ENCODE measurements at places on chromosomes 2 and 18.

DNA sequence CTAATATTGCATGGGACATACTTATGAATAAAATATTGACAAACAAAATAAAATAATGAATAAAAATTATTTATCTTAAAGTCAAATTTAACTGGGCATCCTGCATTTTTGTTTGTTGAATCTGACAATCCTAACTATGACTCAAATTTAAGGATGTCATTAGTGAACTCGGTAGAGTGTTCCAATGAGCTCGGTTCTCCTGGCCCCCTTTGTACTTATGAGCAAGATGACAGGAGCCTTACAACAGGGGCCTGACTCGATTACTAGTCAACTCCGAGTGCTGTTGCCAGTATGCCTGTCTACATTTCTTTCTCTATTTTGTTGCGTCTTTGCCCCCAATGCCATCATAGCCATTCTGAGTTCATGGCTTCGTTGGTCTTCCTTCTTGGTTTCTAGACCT, 40.3 kb downstream of the HRH4 start:
- no peak for DNase-seq

- no peak for DNase-seq
These were observed 82.2 kb upstream of the GPC1 start for GRCh38 chr2:240353086-240353798.

DNA sequence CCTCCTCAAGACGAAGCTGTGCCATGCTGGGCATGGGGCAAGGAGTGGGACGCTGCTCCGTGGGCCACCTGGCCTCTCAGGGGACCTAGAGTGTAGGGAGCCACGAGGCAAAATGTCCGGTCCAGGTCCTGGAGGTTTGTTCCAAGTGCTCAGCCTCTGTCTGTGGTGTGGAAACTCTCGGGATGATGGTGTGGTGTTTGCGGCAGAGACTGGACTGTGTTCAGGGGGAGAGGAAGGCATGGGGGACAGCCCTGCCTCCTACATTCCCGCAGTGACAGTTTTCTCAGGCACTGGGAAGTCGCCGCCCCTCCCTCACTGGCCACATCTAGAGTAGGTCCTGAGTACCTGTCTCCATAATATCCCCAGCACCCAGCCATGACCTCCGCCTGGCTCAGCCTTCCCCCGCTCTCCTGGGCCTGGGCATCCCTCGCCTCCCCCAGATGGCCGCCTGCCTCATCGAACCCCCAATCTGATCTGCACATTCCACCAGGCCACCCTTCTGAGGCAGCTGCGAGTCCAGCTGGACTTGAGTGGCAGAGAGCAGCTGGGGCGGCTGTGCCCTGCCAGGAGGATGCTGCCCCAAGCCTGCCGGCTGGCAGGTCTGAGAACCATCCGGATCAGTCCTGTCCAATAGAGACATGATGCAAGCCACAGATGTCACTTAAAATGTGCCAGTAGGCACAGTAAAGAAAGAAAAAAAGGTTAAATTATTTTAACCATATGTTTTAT, 6.2 kb downstream of the KCNIP3 start:
- DNase-seq, result no peak

- no peak for DNase-seq
These were observed 9.4 kb downstream of the DYSF start for GRCh38 chr2:71462641-71463341.

GRCh38 chr18:47632970-47633635, 297.4 kb downstream of the SMAD2 start:
- no peak for DNase-seq

GRCh38 chr2:50763776-50764175, 268.2 kb downstream of the NRXN1 start:
- no peak for DNase-seq

DNA sequence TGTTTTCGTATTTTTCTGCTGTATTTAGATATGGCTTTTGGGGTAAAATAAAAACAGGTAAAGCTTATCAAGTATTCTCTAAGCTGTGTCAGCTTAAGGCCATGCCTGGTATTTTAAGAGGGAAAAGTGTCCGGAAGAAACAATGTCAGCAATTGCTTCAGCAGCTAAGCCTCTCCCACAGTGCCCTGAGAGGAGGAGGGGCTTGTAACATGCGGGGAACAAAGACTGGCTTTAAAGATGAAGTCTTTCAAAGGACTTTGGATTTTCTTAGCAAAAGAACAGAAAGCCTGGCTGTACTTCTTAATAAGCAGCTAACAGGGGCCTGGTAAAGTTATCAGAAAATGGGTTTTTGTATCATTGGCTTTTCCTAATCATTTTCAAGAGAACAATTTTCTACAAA, 102.8 kb downstream of the PXDN start:
- no peak for DNase-seq

DNA sequence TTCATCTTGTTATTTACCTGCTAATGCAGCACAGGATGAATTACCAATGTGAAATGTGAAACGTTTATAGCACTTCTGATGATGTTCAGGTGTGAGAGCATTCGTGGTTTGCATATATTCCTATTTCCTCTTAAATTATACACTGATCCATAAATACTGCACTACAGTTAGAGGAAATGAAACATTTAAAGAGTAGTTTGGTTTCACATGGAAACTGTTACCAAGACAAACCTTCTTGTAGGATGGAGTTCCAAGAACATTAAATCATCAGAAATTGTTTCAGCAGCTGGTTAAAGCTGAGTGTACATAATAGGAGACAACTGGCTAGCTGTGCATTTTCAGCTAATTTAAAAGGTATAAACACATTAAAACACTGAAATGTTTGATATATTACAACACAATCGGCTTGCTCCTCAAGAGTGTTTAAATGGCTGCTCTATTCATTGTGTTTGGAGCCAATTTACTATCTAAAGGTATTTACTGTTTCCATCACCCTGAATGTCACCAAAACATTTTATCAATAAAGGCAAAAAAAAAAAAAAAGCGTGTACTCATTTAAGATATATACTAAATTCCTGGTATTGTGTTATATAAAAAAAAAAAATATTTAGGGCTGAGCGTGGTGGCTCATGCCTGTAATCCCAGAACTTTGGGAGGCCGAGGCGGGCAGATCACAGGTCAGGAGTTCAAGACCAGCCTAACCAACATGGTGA, 100.6 kb downstream of the DYM start:
- DNase-seq, result no peak

DNA sequence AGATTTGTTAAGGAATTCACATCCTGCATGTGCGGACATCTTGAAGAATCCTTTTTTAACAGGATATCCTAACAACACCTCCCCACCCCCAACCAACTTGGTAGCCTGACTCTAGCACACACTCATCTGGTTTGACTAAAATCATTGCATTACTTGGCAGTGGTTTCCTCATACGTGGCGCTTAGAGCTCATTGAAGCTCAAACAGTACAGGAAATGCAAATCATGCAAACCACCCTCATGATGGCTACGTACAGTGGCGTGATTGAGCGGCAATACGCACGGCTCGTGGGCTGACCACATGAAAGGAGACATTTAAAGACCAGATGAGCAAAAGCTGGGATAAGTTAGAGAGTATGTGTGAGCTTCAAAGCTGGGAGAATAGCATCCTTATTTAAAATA, 336.2 kb downstream of the ZEB2 start:
- DNase-seq, result no peak

- DNase-seq, result no peak
These were observed 84.4 kb upstream of the CD28 start for GRCh38 chr2:203621981-203622515.

DNA sequence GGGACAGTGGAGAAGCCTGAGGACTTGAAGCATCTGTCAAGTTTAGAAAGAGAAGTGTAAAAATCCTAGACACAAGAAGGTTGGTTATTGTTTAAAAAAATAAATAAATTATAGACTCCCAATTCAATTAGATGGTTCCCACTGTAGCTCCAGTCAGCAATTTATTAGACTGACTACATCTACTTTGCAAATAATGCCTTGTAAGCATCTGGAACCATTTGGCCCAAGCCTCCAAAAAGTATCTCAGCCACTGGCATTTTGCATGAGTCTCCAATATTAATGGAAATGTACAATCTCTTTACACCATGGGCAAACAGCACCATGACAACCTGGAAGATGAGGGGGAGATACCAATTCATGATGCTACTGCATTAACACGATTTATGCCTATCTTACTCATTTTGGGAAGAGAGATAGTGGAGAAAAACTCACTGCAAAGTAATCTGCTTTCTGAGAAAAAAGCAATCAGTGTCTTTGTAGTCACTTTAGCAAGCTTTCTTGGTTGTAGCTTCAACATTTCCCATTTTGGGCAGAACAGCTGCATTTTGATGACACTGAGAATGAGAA, 2.8 kb downstream of the NYAP2 start:
- no peak for DNase-seq

GRCh38 chr2:1741851-1742250, 2.5 kb downstream of the PXDN start:
- no peak for DNase-seq

DNA sequence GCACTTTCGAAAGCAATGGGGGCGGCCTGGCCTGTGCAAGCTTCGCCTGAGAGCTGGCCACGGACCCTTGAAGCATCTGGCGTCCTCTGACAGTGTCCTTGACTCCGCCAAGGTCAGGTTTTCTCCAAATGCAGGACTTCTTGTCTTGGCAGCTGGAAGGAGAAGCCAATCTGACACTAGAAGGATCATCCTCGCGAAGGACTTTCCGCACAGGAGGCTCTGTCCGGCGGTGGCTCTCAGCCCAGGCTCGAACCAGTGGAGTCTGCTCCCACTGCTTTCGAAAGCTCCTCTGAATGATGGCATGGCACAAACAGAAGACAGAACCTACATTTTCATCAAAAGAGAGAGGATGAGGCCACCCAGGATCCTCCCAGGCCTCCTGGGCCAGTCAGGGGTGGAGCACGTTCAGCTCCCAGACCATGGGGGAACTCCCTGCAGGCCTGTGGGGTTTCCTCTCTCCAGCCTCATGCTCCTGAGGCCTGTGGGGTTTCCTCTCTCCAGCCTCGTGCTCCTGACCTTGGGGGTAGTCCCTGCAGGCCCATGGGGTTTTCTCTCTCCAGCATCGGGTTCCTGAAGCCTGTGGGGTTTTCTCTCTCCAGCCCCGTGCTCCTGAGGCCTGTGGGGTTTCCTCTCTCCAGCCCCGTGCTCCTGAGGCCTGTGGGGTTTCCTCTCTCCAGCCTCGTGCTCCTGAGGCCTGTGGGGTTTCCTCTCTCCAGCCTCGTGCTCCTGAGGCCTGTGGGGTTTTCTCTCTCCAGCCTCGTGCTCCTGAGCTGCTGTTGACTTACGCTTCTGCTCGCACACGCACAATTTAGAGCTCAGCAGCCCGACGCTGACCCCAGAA, 396.5 kb upstream of the SALL3 start:
- DNase-seq, result no peak

DNA sequence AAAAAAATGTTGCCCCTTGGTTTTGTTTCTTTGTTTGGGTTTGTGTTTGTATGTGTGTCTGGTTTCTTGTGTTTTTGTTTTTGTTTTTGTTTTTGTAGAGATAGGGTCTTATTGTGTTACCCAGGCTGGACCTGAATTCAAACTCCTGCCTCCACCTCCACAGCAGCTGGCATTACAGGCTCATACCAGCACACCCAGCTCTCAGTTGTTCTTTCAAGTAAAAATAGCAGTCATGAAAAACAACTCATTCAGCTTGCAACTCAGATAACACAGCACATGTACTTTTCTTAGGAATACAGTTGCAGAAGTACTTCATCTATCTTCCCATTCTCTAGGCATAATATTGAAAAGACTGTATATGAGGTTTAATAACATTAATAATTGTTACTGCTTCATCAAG, 37.0 kb downstream of the ZC3H8 start:
- no peak for DNase-seq

DNA sequence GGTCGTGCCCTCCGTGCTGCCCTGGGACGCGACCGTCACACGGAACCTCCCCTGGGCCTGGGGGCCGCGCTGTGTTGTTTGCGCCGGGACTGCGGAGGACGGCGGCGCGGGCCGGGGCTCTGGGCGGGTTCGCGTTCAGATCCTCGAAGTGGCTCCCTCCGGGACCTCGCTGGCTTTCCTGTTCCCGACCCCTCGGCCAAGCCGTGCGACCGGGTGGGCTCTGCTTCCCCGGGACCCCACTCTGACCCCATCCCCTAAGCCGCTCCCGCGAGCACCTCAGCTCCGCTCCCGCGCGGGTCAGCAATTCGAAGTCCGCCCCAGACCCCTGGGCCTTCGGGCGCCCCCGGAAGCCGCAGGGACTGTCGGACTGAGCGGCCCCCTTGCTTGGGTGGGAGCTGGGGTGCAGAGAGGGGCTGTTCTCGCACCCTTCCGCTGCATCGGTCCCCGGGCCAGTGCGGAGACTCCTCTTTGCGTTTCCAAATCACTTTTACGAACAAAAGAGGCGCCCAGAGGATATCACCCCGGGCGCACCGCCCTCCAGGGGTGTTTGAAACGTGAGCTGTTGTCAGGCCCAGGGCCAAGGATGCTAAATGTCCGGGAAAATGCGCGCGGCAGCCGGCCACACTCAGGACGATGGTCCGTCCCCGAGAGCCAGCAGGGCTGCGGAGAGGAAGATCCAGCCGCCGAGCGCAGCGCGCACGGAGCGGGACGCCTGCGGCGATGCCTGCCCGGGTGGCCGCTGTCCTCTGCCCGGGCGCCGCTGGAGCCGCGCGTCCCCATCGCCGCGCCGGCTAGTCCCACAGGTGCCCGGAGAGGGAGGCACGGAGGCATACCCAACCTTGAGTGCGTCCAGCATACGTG, 73.5 kb downstream of the ZCCHC2 start:
- peak; percentile 12 for DNase-seq

DNA sequence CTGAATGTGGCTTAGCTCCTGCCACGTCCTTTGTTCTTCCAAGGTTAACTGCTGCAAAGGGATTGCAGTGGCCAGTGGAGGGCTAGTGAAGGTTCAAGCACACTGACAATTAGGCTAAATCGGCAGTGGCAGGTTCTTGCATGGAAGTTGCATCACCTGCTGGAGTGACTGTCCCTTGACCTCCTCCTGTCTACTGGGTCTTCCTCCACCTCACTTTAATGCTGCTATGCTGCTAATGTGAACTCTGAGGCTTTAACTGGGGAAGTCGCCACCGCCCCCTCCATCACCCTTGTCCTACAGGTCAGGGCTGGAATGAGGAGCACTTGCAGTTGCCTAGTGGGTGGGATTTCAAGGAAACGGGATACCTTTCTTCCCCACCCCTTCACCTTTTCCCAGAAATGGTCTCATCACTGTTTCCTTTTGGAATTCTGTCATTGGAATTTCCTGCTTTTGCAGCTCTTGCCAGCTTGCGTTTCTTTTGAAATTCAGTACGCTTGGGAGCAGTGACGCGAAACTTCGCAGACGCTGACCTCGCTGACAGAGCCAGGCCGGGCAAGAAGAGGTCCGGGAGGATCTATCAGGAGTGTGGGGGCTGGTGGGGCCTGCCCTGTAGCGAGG, 150.3 kb downstream of the SH3RF3 start:
- no peak for DNase-seq

DNA sequence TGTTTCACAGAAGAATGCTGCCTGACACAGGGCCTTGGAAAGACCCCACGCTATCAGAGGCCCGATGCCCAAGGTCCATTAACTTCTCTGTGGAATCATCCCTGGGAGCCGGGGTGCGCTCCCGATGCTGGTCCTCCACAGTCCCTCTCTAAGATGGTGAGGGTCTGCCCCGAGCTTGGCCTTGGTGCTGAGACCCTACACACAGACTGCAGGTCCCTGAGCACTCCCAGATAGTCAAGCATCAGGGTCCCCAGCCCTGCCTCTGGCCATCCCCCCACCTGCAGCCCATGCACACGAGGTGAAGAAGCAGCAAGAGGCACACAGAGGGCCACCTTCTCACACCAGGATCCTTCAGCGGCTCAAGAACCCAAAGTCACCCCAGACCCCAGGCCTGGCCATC, 263.3 kb downstream of the MYCN start:
- DNase-seq, result no peak

Measured in NCI-H510A treated with DMSO at 0.1 percent for 48 hours (cell line).